Fibroblast of skin of scalp (primary cell): ENCODE measurements at places on chromosomes 5 and 9.

GRCh38 chr5:120419127-120419526 lies 45.0 kb upstream of the PRR16 start:
- DNase-seq, result peak; percentile 78

GRCh38 chr5:141135030-141135717 lies at the start of gene PCDHB5:
TSS of gene PCDHB5 (plus strand) at chr5:141135206. CDS start at chr5:141135435, 229 bp downstream.
- DNase-seq, result peak; percentile 19

DNA sequence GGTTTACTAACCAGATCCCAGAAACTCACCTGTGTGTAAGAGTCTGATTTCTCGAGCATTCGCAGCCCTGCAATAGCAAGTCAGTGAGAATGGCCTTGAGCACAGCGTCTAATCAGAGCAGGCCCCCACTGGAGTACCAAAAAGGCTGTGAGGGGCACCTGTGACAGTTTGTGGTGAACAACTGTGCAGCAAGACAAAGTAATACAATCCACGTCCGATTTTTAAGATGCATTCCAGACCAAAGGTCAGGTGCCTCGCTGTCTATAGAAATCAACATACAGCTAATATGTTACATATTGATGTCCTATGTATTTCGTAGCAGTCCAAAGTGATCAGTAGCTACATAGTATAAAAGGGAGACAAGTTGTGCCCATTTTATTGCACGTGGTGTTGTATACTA lies 55.7 kb upstream of the BOD1 start:
- DNase-seq, result no peak

GRCh38 chr5:54861212-54861894 lies 124.0 kb downstream of the ESM1 start:
- peak; percentile 65 for DNase-seq
